Astrocyte of the cerebellum (primary cell): ENCODE measurements at places on chromosomes 3 and 15.

- peak; percentile 91 for DNase-seq
Measured at GRCh38 chr15:31554261-31554660, 227.6 kb downstream of the KLF13 start.

DNA sequence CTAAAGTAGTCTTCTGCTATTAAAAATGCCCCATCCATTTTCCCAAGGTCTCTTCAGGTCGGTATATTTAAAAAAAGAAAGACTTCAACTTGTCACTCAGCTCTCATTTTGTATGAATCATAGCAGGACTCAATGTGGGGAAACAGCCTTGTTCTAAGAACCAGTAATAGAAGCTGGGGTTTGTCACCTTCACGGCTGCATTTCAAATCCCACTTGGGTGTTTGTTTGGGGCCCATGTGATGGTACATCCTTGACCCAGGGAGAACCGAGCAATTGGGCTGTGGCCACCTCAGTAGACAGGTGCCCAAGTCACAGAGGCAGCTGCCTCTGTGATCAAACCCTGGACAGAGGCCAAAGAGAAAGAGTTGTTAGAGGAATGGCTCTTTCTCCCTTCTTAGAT, 70.3 kb upstream of the ARL8B start:
- DNase-seq: no peak

GRCh38 chr15:87777054-87777561, 479.4 kb downstream of the NTRK3 start:
- DNase-seq: peak; percentile 63

DNA sequence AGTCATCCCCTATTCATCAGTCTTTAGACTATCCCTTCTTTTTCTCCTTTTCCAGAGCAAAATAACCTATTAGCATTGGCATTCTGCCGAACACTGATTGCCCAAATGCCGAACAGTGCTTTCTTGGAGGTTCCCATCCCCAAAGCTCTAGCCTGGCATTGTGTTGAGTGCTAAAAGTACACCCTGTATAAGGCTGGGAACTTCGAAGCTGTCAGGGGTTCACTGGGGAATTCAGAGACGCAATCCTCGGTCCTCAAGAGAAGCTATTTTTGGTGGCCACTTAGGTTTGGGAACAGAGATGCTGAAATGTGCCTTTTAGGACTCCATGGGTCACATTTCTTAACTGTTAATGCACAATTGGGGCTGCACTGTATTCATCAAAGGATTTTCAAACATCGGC, 8.4 kb downstream of the FRMD5 start:
- DNase-seq: no peak

GRCh38 chr3:29267226-29267625, 13.6 kb upstream of the RBMS3 start:
- no peak for DNase-seq

- no peak for DNase-seq
Measured at GRCh38 chr3:30350011-30350410, 256.4 kb upstream of the TGFBR2 start.

DNA sequence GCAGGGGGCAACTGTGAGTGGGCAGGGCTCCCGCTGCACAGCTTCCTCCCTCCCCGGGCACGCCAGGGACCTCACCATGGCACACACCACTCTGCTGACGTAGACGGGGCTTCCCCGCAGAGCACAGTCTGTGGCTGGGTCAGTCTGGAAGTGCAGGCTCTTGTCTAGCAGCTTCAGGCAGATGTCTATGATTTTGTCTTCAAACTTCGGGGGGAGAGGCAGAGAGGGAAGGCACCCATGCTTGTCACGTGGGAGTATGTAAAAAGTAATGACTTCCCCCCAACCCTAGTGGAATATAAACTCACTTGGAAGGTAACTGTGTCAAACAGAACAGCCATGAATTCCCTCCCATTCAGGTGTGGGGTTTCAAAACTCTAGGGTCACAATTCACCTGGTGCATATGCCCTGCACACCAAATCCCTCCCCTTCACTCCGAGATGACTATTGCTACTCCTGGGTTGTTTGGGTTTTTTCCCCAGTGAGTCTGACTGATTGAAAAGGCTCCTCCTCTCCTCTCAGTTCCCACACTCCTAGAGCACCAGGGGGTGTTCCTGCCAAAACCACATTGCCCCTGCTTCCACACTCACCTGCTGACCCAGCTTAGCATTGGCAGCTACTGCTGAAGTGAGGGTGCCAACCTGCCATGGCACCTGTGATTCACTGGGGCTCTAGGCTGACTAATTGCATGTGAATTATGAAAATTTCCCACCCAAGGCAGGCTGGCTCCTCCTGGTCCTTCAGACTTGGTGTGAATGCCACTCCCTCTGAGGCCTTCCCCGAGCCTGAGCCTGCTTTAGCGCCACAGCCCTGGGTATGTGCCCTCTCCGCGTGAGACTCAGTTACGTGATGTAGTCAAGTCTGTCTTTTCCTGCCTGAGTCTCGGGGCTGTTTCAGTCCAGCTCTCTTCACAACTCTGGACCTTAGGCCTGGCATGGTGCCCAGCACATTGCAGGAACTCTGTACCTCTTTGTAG, 13.0 kb downstream of the TGM5 start:
- peak; percentile 56 for DNase-seq

- DNase-seq: no peak
Measured at GRCh38 chr3:152656214-152656971, 178.5 kb upstream of the P2RY1 start.

DNA sequence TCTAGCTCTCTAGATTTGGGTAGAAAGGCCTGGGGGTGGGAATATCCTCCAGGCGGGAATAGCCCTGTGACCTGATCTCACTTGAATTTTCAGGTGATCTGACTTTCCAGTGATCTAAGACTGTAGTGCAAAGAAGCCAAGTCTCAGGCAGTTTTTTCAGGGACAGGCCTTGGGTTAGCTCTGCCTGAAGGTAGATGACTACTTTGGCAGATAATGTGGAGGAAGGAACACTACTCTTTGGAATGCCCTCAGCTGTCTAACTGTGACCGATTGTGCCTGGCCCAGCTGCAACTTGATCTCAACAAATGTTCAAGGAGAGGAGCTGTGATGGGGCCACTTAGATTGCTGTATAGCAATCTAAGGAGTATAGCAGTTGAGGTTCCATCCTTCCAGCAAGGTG, 193.7 kb downstream of the TCF12 start:
- DNase-seq: no peak

GRCh38 chr15:85547386-85547785, 167.0 kb downstream of the AKAP13 start:
- DNase-seq: no peak

- DNase-seq: no peak
Measured at GRCh38 chr15:54816401-54816800, 380.3 kb downstream of the RSL24D1 start.

DNA sequence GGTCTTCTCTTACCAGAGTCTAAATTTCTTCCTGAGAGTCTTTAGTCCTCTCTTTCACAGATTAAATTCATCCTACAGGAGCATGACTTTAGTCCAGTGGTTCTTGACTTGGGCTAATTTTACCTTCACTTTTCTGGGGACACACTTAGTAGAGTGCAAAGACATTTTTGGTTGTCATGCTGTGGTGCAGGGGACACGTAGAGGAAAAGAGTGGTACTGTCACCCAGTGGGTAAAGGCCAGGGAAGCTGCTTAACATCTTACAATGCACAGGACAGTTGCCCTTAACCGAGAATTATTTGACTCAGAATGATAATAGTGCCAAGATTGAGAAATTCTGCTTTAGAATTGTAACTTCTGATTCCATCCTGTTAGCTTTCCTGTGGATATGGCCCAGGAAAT, 772.5 kb upstream of the GRM7 start:
- no peak for DNase-seq

- no peak for DNase-seq
Measured at GRCh38 chr3:140199743-140200142, 264.8 kb downstream of the CLSTN2 start.

- no peak for DNase-seq
Measured at GRCh38 chr3:13245615-13245978, 172.4 kb upstream of the IQSEC1 start.

DNA sequence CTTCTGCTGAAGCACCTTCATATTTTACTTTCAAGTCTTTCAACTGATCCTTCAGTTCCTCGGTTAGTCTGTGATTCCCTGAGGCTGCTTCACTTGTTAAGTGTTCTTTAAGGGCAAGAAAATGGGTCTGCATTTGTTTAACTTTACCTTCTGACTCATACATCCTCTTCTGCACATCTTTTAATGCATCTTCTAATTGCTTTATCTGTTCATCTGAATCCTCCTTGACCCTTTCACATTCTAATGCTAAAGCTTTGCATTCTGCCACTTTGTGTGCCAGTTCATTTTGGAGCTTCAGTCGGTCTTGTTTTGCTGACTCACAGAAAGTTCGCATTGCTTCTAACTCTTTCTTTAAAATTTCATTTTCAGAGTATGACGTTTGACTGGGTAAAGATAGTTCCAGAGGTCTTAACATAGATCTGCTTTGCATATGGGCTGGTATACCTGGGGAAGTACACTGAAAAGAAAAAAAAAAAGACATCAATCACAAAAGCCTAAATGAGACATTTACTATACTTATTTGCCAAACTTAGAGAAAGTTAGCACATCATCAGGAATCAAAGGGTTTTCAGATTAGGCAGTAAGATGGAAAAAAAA, 94.3 kb downstream of the UACA start:
- no peak for DNase-seq

- no peak for DNase-seq
Measured at GRCh38 chr3:5272387-5272786, 84.9 kb downstream of the EDEM1 start.

DNA sequence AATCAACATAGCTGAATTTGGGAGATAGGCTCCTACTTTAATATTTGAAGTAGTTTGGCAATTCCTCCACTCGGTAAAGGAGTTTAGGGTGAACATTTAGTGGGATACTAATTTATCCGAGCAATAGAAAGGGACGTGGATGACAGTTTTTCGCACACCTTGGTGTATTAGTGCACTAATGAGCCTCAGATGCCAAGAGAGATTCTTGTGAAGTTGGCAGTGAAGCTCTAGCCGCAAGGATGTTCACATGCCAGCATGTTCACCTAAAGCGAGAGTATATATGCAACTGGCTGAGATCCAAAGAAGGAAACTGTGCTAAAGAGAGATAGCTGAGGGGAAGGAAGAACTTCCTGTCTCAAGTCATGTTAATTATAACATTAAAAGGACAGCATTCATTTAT, 58.5 kb downstream of the TGFBR2 start:
- DNase-seq: no peak

GRCh38 chr3:11759996-11760395, 86.7 kb downstream of the TAMM41 start:
- no peak for DNase-seq

DNA sequence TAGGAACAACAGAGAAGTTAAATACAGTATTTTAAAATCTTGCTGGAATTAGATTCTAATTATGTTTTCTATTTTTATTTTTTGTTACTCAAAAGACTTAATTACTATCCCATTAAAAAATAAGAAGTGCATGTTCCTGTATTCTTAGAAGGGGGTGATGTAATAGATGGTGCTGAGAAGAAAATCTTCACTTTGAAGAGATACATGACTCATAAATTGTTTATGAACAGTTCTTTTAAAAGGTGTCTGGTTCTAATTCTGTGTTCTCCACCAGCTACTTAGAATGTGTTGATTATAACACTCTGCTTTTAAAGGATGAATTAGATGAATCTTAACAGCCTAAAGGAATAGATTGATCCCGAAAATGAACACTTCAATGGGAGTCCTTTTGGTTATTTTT, 8.2 kb downstream of the RCN2 start:
- no peak for DNase-seq

DNA sequence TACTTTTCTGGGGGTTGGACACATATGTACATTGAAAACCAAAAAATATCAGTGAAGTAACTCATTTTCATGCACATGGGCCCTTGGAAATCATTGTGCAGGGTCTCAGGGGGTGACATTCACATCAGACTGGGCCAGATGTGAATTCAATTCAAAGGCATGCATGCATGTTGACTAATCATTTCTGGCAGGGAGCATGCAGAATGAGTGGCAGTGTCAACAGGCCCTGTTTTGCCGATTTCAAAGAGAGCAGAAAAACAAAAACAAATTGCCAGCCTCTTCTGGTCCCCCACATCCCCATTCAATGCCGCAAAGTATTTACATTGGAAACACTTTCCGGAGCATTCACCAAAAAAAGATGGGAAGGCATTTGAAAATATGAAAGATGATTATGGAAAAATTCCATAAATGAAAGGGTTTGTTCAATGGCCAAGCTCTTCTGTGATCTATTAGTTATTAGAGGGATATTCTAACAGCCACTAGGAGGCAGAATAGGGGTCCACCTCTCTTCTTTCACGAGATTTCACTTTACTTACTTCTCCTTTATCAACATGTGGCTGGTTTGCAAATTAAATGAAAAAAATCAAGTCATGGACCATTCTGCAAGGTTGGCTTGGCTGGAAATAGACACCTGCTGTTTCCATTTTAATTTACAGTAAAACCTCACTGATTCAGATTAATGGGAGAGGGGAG, 119.9 kb upstream of the FEZF2 start:
- no peak for DNase-seq

DNA sequence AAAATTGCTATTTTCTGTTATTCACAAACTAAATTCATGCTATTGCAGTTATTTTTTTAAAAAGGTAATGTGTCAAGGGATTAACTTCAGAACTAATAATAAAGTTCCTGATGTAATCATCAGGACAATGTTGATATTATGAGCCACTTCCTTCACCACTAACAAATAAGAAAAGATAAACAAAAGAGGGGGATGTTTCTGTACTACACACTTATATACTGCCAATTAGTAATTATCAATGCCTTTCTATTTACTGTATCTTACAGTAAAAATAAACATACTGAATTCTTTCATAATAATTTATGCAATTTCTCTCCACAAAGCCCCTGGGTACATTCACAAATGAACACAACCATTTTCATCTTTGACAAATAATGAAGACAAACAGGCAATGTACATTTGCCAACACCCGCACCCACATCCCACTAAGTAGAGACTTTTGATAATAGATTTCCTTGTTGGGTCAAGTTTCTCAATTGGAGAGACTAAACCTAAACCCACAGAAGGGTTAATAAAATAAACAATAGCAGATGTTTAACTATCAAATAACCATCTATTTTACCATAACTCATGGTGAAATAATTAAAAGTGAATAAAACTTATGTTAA, 3.7 kb downstream of the CBLB start:
- no peak for DNase-seq

DNA sequence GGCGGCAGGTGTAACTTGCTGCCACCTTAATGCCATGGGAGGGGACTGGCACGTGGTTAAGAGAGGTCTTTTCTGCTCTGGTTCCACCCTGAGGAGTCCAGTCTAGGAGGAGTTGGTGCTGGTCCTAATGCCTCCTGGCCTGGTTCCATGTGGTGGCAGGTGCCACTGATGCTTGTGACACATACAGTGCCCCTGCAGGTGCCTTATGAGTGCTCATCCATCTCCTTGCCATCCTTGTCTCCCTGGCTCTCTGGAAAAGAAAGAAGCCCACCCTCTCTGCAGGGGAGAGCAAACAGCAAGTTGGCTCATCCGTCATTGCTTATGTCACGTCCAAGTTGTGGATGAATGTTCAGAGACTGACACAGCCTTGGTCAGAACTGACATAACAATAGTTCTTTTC, 175.8 kb upstream of the DPH6 start:
- DNase-seq: no peak

DNA sequence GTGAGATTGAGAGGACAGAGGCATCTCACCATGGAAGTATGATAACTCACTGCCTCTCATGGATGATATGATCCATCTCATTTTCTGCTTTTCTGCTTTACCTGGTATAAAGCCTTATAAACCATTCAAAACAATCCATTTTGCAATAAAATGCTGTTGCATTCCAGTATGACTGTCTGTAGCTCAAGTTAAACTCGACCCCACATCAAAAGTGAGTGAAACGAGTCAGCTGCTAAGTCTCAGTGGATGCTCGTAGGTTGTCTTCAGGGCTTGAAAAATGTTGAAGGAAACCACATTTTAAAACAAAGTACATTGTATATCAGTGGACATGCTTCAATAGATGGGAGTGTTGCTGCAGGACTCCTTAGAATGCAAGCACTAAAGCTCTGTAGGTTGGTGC, 839.0 kb downstream of the TUSC7 start:
- no peak for DNase-seq
